ENCODE measurements at places on chromosomes 11 and 22.

GRCh38 chr22:28333088-28333487, 346.6 kb downstream of the TTC28 start:
- no peak for DNase-seq

DNA sequence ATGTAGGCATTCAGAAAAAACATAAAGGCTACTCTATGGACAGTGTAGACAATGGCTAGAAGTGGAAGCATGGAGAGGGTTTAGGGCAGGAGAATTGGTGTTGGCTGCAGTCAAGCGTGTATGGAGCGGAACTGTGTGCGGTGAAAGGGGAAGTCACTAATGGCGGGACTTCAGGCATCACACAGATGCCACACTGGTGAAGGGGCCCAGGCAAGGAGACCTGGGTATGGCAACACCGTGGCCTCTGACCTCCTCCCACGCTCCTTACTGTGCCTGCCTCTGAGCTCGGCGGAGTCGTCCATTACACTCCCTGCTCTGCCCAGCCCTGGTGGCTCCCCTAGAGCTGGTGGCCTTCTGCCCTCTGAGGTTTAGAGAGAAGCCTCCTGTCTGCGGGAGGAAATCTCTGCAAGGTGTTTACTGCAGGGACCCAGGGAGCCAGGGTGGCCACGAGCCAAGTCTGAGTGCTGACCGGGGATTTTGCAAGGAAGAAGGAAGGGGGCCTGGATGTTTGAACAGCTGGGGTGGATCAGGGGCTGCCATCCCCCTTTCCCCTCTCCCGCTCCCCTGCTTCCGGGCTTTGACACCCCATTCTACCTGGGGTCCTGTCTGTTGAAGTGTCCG, 75.1 kb upstream of the TSPAN18 start:
- no peak for DNase-seq

- DNase-seq: no peak
Measured at GRCh38 chr11:76801225-76801624, 18.1 kb downstream of the TSKU start.

DNA sequence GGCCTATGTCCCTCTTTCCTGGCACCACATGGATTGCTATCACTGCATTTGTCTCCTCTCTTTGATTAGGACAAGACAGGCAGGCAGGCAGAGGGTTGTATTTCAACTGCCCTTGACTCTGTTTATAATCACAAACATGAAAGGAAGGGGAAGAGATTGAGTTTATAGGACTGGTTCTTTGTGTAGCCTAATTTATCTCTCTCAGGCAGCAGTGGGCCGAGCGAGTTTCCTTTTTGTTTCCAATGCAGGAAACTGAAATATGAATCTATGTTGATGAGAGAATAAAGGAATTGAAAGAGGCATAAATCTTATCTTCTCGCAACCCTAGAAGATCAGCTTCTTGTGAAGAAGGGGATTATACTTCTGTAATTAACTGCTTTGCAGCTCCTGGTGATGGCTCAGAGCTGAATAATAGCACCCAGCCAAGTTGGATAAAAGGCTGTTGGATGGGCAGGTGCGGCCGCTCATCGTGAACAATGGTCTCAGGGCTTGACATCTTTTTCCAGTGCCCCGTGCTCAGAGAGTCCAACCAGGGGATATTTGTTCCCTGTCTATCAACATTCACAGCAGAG, 80.6 kb upstream of the SYT13 start:
- DNase-seq: peak; percentile 62

DNA sequence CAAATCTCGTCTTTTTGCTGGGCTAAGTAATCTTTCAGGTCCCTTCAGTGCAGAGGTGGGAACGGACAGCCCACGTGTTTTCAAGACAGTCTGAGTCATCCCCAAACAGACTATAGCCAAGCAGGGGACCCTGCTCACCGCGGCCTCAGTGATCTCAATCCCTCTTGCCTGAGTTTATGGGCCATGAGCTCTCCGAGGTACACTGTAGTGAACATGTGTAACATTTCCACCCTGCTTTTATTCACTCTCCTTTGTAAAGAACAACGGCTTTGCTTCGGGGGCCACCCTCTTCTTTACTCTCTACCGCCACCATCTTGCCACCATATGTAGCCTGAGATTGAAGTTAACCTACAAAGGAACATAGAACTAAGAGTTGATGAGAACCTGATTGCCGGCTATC, 11.5 kb upstream of the KCTD14 start:
- DNase-seq: no peak

DNA sequence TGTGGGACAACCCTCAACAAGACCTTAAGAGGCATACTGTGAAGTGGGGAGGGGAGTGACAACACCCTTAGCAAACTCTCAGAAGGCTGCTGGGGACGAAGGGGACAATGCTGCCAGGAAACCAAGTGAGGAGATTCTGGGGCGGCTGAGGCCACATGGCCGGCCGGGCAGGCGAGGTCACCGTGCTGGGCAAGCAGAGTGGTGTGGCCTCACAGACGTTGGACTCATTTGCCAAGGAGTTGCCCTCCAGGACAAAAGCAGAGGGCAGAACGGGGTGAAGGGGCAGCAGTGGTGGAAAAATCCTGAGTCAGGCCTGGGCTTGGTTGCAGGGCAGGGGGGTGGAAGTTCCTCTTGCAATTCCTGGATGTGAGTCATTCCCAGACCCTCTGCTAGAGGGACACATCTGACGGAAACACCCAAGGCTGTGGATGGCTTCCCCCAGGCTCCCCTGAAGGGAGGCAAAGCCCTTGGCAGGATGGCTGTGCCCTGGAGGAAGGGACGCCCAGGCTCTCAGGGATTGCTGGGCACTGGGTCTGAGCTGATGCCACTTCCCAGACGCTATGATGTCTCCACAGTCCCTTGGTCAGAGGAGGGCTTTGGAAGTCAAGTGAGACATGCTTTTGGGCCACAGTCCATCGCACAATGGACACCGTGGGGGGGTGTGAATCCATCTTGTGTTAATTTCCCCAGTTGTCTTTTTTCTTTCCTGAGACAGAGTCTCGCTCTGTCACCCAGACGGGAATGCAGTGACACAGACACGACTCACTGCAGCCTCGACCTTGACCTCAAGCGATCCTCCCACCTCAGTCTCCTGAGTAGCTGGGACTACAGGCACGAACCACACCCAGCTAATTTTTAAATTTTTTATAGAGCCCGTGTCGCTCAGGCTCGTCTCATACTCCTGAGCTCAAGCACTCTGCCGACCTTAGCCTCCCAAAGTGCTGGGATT, 16.2 kb upstream of the SHANK3 start:
- DNase-seq: no peak

- no peak for DNase-seq
Measured at GRCh38 chr11:124611064-124611463, at the start of gene PANX3. TSS of gene PANX3 (plus strand) at chr11:124611428. CDS start at chr11:124611557, 129 bp downstream.

DNA sequence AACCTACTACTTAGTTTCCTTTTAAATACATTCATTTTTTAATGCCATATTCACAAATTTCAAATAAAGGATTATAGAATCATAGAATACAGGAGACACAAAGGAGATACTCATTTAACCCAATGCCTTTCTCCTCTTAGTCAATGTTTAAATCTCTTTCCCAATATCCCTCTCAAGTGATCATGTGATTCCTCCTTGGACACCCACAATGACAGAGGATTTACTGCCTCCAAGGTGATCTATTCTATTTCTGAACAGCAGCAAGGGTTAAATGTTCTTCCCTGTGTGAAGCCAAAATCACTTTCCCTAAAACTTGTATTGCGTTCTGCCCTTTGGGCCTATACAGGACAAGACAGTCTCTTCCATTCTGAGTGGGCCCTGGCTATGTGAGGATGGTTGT, 73.3 kb upstream of the PICALM start:
- DNase-seq: no peak

DNA sequence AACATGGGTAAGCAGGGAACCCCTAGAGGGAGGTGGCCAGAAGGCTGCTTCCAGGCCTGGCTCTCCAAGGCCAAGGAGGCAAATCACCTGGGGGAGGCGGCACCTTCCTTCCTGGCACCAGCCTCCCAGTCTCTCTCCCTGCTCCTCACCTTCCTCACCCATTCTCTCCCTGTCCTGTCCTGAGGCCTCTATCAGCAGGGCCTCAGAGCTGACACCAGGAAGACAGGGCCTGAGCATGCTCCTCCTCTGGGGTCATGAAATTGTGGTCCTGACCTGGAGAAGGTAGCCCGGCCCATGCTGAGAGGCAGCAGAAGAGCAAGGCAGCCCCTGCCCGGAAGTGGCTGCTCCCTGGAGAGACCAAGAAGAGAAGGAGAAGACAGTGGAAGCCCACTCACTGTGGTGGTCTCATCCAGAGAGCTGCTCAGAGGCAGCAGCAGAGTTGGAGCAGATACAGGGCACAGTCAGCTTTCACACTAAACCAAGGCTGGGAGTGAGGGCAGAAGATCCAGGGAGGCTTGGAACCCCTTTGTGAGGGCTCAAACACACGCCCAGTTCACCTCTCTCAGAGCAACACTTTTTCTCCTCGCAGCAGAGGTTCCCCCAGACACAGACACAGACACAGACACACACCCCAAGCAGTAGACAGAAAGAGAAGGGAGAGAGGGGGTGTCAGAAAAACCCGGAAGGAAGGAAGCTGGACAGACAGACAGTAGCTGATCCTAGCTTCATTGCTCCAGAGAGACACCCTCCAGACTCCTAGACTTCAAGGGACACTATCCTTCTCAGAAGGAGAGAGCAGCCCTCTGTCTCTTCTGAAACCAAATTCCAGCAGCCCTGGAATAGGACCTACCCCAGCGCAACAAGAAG, 1.8 kb downstream of the BCL9L start:
- no peak for DNase-seq

DNA sequence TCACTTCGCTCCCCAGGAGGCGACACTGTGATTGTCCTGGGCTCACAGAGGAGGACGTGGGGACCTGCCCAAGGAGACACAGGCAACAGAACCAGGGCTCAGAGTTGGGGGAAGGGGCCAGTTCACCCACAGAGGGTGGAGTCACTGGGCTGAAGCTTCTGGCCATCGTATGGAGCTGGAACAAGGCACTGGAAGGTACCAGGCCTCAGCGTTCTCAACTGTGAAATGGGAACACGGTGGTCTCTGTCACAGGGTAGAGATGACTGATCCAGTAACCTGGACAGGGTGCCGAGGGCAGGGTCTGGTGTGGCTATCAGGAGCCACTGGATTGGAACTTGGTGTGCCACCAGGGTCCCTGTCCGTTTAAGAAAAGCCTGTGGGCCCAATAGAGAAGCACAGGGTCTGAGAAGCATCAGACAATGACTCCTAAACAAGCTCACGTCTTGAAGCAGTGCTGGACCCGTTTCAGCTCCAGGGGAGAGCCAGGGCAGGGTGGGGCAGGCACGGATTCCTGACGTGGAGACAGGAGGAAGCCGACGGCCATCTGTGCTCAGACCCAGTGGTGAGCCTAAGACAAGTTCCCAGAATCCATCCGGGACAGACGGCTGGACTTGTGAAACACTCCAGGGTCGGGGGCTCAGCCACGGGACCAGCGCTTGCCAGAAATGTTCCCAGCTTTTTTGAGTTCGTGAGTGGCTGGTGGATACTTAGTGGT, 25.0 kb upstream of the KCNQ1OT1 start:
- no peak for DNase-seq

DNA sequence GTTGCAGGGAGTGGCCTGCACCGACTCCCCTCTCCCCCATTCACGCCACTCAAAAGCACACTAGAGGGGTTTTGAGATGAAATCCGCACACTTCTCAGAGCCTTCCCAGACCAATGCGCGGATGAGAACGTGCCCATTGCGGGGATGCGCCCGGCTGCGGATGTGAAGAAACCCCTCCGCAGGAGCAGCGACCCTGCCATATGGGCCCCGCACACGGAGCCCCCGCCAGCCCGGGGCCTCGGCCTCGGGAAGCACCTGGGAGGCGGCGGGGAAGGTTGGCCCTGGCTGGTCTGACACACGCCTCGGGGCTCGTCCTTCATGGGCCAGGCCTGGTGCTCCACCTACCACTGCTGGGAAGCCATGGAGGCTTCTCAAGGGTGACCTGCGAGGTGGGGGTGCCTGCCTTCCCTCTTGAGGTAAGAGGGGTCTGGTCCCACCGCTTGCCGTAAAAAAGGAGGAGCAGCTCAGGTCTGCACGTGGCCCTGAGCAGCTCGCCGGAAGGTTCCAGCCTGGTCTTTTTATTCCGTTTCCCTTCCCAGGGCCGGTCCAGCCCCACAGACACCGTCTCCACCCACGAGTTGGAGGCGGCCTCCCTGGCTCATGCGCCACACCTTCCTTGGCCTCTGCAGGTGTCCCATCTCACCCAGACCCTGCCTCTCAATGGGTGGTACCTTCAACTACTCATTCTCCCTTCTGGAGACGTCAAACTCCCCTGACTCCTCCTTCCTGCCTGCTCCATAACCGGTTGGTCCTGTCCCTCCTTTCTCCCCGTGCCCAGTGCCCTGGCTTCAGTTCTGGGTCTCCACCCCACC, 39.4 kb downstream of the TRMU start:
- DNase-seq: no peak

GRCh38 chr22:38110863-38111852, 674 bp upstream of the BAIAP2L2 start:
- no peak for DNase-seq

DNA sequence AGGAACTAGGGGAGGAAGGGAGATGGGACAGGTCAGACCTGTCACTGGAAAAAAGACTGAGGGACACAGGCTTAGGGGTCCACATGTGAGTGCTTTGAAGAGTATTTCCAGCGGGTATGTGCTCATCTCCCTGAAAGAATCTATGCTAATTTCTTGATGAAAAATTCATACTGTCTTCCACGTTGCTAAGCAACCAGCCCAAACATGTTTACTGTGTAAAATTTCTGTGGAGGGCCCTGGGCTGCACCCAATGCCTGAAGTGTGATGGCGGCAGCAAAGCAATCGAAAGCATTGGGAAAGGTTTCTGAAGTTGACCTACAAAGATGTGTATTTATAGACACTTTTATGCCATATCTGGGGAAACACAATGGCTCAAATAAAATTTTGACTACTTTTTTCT, 7.4 kb downstream of the SYT13 start:
- DNase-seq: no peak

DNA sequence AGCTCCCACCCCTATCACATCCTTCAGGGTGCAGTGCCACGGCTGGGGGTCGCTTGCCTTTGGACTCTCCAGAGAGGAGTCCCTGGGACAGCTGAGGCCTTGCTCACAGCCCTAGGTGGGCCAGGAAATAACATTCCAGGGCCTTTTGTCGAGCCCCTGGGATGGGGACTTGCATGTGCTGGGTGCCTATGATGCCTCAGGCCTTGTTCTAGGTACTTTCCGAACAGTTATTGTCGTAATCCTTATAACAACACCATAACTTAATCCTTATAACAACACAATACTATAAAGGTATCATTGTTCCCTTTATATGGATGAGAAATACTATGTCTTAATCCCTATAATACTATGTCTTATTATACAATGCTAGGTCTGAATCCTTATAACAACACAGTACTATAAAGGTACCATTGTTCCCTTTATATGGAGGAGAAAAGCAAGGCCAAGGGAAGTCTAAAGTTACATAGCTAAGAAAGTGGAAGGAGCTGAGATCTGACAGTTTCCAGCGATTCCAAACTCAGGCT, 236.5 kb downstream of the ST3GAL4 start:
- DNase-seq: no peak

Measured in D721Med (cell line).